ENCODE measurements at places on chromosomes 3 and 15.

DNA sequence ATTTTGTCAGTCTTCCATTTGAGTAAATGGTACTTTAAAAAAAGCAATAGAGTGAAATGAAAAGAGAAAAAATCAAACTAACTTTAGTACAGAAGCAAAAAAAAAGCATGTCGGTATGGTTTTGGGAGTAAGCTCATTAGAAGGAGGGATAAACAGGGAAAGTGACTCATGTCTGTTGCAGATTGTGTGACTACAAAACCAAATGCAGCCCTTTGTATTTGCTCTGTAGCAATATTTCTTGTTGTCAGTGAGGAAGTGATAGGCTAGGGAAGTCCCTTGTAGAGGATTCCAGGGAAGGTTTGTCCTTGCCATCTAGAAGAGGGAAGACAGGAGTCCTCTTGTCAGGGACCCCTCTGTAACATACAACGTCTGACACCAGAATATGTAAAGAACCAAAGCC lies 150.5 kb upstream of the POU1F1 start:
- peak; percentile 18 for DNase-seq

GRCh38 chr3:29064085-29064484 lies 216.8 kb upstream of the RBMS3 start:
- peak; percentile 66 for DNase-seq

DNA sequence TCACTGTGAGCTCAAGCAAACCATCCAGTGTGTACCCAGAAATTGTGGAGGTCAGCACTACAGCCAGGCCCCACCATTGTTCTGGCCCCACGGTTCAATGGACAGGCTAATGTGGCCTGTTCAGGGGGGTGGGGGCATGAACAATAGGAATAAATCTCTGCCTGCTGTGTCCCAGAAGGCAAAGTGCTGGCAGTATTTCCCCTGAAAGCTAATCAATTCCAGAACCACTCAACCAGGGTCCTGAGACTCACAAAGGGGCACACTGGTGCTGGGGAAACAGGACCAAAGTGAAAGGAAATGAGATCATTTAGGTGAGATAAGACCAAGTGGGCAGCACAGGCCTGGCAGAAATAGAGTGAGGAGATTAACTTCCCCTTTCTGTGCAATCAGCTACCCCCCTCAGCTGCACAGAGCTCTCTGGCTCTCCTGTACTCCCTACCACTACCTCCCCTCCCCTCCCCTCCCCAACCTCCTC lies 11.5 kb downstream of the CRYGS start:
- DNase-seq = no peak

- DNase-seq = no peak
Observed at GRCh38 chr3:129119365-129120100, 2.1 kb downstream of the RAB43 start.

- DNase-seq = no peak
Observed at GRCh38 chr3:187759601-187760000, 14.3 kb upstream of the BCL6 start.

GRCh38 chr3:42012935-42013690 lies 51.2 kb upstream of the ULK4 start:
- DNase-seq = peak; percentile 66

DNA sequence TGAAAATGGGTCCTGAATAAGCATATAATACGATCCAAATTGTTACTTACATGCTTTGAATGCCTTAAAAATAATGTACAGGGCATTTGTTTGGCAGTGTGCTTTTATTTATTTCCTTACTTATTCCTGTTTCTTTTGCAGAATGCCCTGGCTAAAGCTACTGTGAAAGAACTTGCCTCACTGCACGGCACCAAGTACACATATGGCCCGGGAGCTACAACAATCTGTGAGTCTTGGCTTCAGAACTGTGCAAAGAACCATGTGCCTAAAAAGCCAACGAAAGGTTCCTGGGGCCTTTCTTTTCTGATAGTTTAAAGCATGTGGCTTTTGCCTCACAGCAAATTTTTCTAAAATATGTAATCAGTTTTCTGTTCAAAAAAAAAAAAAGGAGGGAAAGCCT lies 7.8 kb upstream of the CPA3 start:
- no peak for DNase-seq

GRCh38 chr15:92079047-92079446 lies 225.5 kb downstream of the SLCO3A1 start:
- no peak for DNase-seq

DNA sequence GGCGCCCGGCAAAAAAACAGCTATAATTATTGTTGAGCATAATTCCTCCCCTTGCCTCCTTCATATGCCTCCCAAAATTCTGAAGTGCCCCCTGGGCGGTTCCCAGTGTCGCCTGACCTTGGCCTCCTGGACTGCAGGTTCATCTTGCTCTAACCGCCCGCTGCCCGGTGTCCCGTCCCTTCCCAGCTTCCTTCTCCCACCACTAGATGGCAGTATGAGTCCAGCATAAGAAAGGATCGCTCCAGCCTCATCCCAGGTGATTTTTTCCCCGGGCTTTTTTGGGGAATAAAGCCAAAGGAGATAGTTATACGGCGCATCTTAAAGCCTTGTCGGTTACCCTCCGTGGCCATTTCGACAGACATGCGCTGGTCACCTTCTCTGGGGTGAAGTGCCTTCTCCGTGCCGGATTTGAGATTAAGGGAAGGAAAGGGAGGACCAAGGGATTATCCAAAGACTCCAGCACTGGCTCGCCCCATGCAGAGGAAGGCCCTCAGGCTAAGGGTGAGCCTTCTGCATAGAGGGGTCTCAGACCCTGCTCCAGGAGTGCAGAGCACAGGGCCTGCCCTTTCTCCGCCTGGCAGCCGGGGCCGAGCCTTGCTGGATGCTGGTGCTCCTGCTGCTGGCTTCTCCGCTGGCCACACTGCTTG lies 45.8 kb upstream of the TRA2B start:
- DNase-seq = peak; percentile 71

GRCh38 chr3:97958796-97959195 lies 13.4 kb downstream of the RIOX2 start:
- DNase-seq = no peak

DNA sequence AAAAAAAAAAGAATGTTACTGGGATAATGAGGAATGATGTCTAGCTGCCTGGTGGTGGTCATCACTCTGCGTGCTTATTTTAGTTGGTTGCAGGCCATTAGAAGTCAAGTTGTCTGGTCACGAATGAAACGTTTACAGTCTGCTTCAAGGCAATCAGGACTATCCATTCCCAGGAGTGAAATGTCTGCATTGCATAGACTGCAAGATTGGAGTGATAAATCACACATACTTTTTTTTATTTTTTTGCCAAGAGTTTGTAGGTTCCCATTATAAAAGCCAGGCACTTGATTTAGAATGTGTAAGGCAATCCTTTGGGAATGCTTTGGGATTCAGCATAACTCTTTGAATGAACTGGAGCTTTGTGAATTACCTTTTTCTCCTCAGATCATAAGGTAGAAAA lies 132.3 kb downstream of the STAC start:
- DNase-seq = no peak

DNA sequence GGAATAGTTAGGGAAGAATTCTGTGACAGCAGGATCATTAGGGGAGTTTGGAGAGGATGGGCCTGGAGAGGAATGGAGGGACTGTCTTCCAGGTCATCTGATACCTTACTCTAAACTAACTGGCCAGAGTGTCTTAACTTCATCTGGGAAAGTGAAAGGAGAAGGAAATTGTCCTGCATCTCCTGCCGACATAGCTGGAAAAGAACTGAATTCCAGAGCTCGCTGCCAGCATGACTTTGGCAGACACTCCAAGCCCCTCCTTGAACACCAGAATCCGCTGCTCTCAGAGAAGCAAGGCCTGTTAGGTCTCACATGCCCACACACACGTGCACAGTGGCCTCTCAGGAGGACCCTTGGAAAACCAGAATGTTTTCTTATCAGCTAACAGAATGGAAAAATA lies 10.5 kb downstream of the ABI3BP start:
- DNase-seq = peak; percentile 58
